Activated T-cell treated with anti-CD3 and anti-CD28 coated beads for 1 hour (primary cell): ENCODE measurements at places on chromosomes 3 and 15.

- no peak for DNase-seq
These were observed 63.5 kb downstream of the KAT2B start for GRCh38 chr3:20103731-20104130.

GRCh38 chr3:22475665-22476240 is 724.7 kb upstream of the ZNF385D start:
- DNase-seq: no peak

DNA sequence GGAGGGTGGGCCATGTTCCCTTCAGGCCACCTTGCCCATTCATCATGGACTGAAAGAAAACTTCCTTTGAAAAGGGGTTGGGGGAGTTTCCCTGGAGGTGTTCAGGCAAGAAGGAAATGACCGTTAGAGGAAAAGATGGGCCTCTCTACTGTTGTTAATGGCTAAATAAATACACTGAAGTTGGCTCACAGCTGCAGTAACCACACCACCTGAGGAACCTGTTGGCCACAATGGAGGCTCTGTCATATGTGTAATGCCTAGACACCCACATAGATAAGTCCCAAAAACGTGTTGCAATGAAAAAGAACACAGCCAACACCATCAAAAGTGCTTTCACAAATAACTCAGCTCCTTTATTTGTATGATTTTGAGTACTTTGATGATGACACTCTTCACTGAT is 38.2 kb upstream of the FAM3D start:
- no peak for DNase-seq

DNA sequence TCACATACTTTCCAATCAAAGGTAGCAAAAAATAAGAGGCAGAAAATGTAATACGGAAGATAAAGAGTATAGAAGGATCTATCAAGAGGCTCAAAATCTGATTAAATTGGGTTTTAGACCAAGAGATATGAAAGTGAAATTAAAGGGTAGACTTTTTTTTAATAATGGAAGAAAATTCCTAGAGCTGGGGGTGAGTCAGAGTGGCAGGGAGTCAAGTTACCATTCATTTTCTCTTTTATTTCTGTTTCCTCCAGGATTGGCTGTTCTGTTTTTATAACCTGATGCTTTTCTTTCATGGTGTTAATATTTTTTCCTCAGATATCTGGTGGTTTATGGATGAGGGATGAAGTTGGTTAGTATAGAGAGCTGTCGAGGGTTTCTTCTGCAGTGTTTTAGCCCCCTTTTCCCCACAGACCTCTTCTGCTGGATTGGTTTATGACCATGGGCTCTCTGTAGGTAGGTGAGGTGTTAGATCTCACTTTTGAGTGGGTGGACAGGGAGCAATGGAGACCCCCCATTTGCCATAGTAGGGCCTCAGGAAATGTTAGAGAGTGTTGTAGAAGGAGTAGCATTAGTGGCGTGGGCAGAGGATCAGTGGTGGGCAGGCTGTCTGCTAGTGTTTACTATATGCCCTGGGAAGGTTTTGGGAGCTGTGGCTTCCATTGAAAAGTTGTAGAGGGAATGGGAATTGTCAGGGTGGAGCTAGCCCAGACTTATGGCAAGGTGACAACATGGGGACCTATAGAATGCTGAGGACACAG is 201.6 kb upstream of the GOLGA6L4 start:
- no peak for DNase-seq

DNA sequence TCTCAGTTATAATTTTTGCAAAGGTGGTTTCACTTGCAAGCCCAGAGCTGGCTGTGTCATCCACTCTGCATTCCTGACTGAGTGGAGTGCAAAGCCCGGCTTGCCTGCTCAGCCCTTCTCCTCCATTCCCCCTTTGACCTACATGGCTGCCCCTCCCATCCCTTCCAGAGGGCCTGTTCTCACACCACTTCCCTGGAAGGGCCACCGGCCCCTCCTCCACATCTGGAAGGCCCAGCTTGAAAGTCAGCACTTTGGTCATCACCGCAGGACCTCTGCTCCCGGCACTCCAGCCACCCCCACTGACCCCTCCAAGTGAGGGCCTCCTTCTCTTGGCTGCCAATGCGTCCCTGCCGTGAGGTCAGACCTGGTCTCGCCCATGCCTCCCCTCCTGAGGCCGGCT is 74.1 kb upstream of the RNF7 start:
- no peak for DNase-seq

DNA sequence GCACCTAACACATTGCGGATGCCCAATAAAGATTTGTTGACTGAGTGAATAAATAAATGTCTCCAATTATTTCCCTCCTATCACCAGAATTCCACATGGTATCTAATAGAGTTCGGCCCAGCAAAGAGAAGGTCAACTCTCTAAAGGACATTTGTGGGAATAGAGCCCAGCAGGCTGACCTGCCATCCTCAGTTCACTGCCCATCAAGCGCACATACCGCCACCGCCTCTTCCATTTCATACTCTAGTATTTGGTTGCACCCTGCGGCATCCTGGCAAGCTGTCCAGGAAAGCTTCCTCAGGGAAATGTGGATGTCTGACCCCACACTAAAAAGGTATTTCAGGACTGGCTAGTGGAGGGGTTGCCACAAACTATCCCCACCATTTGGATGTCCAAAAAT is 29.8 kb upstream of the DLG1 start:
- no peak for DNase-seq

DNA sequence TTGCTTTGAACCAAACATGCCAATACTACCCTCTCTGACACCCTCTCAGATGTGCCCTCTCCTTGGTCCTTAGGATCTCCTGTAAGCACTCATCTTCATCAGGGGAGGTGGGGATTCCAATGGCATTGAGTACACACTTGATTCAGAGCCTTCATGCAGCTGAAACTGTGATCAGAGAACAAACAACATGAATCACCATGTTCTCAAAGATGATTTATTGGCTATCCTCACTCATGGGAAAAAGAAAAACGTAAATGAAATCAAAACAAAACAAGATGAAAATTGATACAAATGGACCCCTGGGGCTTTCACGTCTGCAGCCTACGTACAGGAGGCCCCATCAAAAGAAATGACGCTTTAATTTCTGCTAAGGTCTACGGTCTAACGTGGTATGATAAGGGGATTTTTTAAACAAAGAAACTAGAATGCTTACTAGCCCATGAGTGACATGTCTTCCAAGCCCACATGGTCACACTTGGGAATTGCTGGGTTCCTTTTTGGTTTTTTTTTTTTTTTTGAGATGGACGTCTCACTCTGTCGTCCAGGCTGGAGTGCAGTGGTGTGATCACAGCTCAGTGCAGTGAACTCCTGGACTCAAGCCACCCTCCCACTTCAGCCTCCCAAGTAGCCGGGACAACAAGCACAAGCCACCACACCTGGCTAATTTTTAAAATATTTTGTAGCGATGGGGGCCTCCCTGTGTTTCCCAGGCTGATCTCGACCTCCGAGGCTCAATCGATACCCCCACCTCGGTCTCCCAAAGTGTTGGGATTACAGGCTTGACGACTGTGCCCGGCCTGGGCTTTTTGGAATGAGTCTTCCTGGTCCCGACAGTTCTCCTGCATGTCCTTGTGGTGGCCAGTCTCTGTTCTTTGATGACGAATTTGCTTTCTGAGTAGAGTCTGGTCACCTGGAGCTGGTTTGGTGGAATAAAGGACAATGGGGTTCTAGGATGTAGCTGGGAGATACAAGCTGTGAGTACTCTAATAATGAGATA is 202.6 kb downstream of the XXYLT1 start:
- no peak for DNase-seq

- no peak for DNase-seq
These were observed 69.1 kb downstream of the RPN1 start for GRCh38 chr3:128581566-128581965.

- no peak for DNase-seq
These were observed 271.9 kb downstream of the FOXP1 start for GRCh38 chr3:71311661-71312046.

GRCh38 chr15:52251144-52251860 is 44.3 kb downstream of the MYO5C start:
- DNase-seq: no peak

DNA sequence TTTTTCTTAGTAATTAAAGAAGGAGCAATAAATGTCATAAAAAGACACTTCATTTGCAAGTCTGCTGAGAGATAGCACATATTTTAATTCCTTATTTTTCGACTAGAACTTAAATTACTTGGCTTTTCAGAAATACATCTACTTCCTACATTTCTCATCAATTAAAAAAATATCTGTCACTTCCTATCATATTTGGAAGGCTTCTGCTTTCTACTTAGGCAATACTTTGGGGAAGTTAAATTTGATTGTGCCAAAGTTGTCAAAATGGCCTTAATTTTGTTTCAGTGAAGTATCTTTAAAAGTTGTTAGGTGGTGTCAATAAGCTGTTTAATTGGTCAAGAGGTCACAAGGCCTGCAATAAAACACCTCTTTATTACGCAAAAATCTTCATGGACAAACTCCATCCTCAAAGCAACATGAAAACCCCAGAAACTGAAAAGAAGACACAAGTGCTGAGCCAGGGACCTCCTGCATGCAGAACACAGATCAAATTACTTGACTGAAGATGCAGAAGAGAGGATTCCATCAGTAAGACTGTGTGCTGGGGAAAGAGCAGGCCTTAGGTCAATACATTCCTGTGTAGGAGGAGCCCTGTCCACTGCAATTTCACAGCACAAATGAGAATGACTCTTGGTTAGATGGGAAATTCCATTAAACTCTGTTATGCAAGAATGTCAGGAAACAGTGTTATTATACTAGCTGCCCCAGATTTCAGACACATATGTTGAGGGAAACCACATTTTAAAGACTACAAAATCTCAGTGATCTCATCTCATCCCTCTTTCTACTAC is 48.0 kb upstream of the FSTL1 start:
- no peak for DNase-seq

DNA sequence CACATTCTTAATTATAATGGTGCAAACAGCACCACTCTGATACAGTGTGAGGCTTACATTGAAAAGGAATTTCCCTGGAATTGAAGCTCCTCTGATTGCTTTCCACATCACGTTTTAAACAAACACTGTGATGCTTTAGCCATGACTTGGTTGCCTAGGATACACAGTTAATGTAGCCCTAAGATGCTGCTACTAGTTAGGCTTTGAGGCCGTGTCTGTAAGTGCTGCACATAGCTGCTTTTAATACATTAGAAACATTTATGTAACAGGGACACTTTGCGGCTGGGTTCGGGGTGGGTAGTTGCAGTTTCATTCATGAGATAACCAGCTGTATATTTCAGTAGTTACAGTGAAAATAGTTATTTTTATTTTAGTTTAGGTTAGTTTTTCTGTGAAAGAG is 334.7 kb downstream of the NLGN1 start:
- no peak for DNase-seq
